ENCODE measurements at places on chromosomes 3 and 15. TPM values are rescaled to one million over a fixed set of nuclear protein-coding genes. Genes with fewer than 3 reads are reported as not detected.

GRCh38 chr15:83927704-83928391, 273.9 kb downstream of the ADAMTSL3 start:
- no peak overlapping the region for H3K27ac ChIP-seq
- no peak overlapping the region for H3K4me3 ChIP-seq
- DNase-seq = no peak
- no peaks in the 10 kb centered on the region for H3K27me3 ChIP-seq

Gene C3orf20
- not detected for total RNA-seq

Gene ETFA
- total RNA-seq = 116 TPM

Gene A4GNT
- total RNA-seq = not detected
